Activated CD4-positive, alpha-beta T cell treated with anti-CD3 and anti-CD28 coated beads for 4 hours (primary cell): ENCODE measurements at places on chromosomes 11 and 22.
A peak's percentile ranks its signal among the peaks of the same experiment; 100 is the strongest.

- no peak for DNase-seq
Measured at GRCh38 chr11:33915526-33915925, 23.6 kb upstream of the LMO2 start.

- no peak for DNase-seq
Measured at GRCh38 chr11:70066628-70067027, 11.5 kb upstream of the ANO1 start.

- DNase-seq = no peak
Measured at GRCh38 chr11:114080219-114080618, 20.7 kb downstream of the ZBTB16 start.

DNA sequence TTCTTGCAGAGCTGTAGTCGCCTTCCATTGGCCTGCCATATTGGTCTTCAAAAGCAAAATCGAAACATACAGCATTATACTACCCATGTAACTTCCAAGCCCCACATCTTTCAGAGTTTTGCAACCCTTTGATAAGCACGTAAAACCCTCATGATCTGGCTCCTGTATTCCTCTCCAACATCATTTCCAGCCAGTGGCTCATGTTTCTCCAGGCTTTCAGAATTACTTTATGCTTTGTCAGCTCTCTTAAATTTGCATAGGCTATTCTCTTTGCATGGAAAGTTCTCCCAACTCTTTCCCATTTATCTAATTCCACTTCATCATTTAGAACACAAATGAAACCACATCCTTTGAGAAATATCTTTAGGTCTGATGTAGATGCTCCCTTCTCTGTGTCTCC, 67.8 kb upstream of the DDI1 start:
- DNase-seq = no peak

DNA sequence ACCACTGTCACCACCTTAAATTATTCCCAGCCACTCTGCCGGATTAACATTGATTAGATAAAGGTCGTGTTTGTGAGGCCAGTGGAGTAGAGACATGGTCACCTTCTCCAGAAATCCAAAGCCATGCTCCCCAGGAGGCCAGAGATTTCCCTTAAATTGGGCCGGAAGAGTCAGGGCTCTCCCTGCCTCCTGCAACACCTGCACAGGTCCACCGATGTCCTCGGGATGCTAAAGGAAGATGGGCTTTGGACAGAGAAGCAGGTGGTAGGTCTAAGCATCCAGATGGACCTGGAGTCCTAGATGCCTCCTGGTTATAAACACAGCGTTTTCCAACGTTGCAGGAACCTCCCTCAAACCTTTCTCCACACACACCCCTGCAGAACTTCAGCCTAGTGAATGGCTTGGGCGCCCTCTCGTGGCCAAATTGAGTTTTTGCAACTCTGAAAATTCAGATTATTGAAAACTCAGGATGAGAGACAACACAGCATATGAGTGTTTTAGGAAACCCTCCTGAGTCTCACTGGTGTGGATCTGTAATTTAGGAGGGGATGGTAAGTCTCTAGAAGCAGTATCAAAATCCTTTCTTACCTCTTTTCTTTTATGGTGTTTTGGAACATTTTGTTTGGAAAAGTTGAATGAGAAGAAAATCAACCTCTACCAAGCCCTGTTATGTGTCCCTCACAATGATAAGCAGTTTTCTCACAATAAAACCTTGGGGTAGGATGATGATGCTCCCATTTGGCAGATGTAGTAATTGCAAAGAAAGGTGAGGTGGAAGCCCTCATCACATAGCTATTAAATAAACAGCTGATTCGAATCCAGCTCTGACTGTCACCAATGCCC, 109.6 kb downstream of the RRAS2 start:
- peak; percentile 68 for DNase-seq

- DNase-seq = no peak
Measured at GRCh38 chr11:5366856-5367255, 15.5 kb downstream of the OR51B6 start.

GRCh38 chr11:2571598-2572281, 126.9 kb downstream of the KCNQ1 start:
- no peak for DNase-seq

GRCh38 chr11:75474240-75474639, 41.2 kb upstream of the KLHL35 start:
- DNase-seq = no peak

DNA sequence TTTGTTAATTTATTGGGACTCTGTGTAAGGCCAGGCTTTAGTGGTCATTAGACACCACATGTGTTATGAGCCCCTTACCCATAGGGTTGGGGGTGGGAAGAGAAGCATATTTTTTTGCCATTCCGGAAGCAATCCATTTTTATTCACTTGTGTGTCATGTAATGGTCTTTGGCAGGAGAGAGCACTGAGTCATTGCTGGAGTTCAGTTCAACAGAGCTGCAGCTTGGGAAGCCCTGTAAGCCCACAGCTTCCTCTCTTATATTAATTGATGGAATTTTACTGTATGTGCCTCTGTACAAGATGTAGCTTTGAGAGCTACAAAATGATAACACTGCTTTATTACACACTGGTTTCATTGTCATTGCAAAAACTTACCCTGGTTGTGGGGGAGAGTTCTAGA, 177.3 kb upstream of the SORL1-AS1 start:
- DNase-seq = no peak

DNA sequence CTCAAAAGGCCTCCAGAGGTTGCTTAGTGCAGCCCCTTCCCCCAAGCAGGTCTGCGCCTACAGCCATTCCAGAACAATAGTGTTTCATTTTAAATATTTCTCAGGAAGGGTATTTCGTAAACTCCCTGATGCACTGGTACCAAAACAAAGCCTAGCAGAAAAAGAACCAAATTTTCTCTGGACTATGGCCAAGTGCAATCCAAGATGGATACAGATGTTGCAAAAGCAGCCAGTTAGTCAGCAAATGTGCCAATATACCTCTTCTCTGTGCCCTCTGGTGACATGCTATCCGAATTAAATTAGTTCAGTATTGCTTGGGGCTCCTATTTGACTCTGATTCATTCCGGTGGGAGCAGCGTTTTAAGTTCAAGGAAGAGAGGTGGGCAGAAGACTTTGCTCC, 247.8 kb downstream of the NTM start:
- no peak for DNase-seq

- DNase-seq = peak; percentile 36
Measured at GRCh38 chr11:416757-417621, 2.2 kb upstream of the SIGIRR start.

DNA sequence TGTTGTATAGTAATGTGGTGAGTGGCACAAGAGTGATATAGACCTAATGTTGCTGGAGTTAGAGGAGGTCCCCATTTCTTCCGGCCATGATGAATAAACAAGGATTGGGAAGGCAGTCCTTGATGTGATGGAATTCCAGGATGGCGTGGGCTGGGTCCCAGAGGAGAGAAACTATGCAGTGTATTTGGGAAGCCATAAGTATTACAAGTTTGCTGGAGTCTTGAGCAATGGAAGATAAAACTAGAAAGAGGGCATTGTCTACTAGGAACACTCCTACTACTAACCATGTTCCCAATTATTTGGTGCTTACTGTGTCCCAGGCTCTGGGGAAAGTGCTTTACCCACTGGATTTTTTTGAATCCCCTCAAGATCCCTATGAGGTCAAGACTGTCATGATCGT, 20.0 kb downstream of the LDLRAD3 start:
- no peak for DNase-seq

DNA sequence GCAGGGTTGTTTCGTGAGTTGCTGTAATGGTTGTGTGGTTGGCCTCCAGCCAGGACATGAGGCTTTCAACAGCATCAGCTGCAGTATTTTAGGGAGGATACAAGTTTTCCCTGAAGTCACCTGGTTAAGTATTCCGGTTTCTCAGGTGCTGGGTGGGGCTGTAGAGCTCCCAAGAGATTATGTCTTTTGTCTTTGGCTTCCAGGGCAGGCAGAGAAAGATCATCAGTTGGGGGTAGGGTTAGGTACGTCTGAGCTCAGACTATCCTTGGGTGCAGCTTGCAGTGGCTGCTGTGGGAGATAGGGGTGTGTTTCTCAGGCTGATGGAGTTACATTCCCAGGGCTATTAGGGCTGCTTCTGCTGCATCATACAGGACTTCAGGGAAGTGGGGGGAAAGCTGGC, 47.5 kb upstream of the MRGPRX1 start:
- no peak for DNase-seq

DNA sequence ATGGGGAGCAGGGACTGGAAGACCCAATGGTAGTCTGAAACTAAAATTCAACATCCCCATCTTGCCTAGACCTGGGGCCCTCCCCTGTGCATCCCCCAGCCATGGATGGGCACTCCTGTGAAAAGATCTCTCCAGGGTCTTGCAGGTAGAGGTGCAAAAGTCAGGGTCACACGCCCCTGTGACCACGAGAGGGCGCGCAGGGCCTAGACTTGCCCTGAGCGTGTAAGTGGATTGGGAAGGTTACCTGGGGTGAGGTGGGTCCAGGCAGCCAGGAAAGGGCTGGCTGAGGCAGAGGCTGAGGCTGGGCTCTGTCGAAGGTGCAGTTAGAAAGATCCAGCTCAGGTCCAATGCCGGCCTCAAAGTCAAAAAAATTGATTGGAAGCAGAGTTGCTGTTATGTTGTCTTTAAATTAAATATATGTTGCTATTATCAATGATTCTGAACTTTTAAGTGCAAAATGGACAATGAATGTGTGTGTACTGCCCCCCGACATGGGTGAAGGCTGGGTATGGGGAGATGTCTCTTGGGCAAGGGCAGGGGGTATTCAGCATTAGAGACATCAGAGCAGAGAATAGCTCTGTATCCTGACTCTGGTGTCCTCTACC, 4.8 kb upstream of the POU2F3 start:
- DNase-seq = peak; percentile 49

DNA sequence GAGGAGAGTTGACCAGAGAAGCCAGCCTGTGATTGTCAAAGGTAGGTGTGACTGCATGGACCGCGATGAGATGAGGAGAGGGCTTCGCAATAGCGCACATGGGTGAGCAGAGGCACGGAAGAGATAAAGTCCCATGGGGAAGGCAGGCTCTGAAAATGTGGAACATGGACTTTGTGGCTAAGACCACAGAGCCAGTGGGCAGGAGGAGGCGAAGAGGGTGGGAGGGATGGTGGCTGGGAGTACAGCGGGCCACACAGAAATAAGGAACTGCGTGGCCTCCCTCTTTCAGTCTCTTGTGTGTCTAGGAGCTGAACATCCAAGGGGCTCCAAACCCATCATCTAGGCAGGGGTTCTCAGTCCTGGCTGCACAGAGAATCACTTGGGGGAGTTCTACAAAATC, 98.6 kb downstream of the TENM4 start:
- DNase-seq = no peak

GRCh38 chr11:134365011-134365925, 33.5 kb downstream of the GLB1L2 start:
- no peak for DNase-seq

DNA sequence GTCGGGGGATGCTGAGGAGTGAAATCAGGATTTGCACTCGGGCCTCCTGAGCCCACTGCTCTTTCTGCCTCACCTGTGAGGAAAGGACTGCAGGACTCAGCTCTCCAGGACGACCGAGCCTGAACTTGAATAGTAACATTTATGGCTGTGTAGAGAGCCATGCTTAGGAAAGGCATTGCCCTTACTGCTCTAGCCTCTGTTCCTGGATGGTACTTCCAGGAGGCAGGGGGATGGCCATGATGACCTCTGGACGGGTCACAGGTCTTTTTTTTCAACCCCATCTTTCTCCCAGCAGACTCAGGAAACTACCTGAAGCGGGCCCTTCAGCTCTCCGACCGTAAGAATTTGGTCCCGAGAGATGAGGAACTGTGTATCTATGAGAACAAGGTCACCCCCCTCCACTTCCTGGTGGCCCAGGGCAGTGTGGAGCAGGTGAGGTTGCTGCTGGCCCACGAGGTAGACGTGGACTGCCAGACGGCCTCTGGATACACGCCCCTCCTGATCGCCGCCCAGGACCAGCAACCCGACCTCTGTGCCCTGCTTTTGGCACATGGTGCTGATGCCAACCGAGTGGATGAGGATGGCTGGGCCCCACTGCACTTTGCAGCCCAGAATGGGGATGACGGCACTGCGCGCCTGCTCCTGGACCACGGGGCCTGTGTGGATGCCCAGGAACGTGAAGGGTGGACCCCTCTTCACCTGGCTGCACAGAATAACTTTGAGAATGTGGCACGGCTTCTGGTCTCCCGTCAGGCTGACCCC, 11.3 kb downstream of the ANKK1 start:
- no peak for DNase-seq
